ENCODE measurements at places on chromosomes 7 and 10.

DNA sequence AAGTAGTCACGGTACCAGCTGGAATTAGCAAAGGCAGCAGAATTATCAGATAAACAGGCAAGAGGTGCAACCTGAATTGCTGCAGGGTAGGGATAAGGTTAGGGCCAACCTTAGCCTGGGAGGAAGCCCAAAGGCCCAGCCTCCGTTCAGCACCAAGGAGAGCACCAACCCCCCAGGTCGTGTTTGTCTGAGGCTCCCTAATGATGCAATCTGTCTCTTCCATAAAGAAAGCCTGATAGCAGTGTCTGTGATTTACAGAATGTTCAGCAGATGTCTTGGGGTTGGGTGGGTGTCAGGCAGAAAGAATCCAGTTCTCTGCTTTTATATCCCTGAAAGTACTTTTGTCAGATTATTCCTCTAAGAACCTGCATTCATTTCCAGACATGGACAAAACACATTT, 328.4 kb upstream of the AOAH start:
- peak; percentile 55 for DNase-seq

- no peak for DNase-seq
Measured at GRCh38 chr10:112184379-112184778, 814 bp upstream of the GPAM start.

DNA sequence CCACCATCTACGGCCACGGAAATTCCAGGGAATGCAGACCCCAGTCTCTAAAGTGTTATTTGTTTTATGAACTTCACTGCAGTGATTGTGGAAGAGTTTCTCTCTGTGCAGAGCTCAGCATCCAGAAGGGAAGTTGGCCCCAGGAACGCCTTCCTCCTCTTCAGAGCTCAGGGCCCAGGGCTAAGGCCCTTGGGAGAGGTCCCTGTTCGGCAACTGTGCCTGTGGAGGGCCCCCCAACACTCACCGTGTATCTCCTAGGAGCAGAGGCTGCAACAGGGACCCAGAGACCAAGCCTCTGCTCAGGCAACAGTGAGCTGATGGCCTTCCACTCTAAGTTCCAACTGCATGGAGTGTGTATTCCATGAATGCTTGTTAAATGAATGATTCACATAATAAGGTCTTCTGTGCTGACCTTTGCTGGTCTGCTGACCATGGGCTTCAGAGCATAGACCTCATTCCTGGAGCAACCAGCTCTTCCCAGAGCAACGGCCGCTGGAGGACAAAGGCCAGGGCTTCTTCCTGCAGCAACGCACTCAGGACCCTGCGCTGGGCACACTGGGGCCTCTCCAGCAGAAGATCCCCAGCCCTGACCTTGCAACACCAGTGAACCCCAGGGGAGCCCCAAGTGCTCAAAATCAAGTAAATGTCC, 7.7 kb downstream of the DIP2C start:
- no peak for DNase-seq

- no peak for DNase-seq
Measured at GRCh38 chr7:101853684-101854083, 36.3 kb downstream of the CUX1 start.

DNA sequence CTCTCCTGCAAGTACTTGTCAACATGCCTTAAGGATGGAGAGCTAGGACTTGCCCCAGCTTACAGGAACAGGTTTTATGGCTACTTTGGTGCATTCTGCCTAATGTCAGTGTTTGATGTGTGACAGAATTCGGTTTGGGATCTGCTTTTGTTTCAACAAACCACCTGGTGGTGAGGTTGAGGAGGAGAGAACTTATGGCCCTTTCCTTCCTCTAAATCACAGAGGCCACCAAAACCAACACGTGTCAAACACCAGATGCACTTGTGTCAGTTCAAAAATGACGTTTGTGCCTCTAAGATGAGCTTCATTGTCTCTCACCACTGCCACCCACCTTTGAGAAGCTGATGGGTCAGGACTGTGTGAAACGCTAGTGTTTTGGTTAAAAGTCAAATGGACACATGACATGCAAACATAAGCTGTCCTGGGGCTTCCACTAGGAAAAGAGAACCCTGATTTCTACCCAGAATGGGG, 83.9 kb downstream of the OSBPL3 start:
- no peak for DNase-seq

GRCh38 chr10:22438711-22439110, 93.4 kb downstream of the SPAG6 start:
- DNase-seq, result no peak

GRCh38 chr7:88759230-88760135, at the start of gene ZNF804B:
TSS of gene ZNF804B (plus strand) at chr7:88759700. CDS start at chr7:88759977, 277 bp downstream.
- DNase-seq, result peak; percentile 39

DNA sequence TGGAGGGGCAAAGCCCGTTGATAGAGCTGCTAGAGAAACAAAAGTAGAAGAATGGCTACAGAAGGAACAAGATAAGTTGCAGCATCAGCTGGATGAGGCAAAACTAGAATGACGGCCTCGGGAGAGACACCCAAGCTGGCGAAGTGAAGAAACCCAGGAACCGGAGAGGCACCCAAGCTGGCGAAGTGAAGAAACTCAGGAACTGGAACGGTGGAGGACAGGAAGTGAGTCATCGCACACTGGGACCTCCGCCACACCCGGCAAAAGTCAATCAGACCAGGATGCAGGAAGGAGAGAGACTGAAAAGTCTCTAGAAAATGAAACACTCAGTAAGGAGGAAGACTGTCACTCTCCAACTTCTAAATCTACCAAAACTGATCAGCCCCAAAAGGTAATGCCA, 133.0 kb upstream of the NEBL start:
- DNase-seq, result no peak

- peak; percentile 45 for DNase-seq
Measured at GRCh38 chr10:50614444-50615137, 9.2 kb downstream of the SGMS1 start.

DNA sequence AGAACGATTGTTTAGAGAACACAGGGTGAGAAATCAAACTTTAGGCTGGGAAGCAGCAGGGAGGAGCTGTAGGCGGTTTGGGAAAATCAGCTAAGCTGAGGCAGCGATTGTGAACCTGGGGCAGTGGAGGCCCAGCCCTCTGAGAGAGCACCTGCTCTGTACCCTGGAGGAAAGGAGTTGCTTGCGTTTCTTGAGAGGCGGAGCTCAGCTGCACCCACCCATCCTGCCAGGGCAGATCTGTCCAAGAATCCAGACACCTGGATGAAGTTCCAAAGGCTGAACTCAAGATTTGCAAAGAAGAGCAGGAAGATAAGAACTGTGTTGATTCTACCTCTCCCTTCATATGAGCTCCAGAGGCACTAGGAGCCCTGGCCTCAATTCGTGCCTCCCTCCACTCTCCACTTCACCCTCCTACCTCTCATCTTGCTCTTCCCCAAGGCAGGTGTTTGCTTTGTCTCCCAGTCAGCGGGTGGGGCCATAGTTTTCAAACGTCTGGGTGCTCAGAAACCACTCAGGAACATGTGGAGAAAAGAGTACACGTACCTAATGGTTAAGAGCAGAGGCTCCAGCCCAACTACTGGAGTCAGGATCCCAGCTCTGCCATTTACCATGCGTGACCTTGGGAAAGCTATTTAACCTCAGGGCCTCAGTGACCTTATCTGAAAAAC, 21.5 kb upstream of the TMEM213 start:
- DNase-seq, result no peak

GRCh38 chr10:129033790-129034272, 433.2 kb upstream of the MGMT start:
- no peak for DNase-seq

- no peak for DNase-seq
Measured at GRCh38 chr7:151104411-151105235, 18.3 kb downstream of the AGAP3 start.

GRCh38 chr10:11011984-11012383, 5.7 kb upstream of the CELF2 start:
- no peak for DNase-seq

GRCh38 chr10:46291817-46292572, 5.2 kb downstream of the ANTXRL start:
- no peak for DNase-seq

- DNase-seq, result no peak
Measured at GRCh38 chr10:31708046-31708445, 220.6 kb downstream of the ARHGAP12 start.

DNA sequence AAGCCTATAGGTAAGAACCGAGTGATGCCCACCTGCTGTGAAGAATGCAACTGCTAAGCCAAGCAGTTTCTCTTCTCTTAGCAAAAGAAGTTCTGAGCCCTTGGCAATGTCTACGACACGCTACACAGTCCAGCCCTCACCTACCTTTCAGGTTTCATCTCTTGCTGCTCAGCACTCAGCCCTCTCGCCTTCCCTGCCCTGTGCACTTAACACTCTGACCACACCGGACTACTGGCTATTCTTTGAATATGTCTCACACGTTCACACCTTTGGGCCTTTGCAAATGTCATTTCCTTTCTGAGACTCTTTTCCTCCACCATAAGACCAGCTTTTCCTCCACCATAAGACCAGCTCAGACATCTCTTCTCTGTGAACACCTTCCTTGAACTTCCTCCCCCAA, 67.0 kb upstream of the ITGB1 start:
- no peak for DNase-seq

DNA sequence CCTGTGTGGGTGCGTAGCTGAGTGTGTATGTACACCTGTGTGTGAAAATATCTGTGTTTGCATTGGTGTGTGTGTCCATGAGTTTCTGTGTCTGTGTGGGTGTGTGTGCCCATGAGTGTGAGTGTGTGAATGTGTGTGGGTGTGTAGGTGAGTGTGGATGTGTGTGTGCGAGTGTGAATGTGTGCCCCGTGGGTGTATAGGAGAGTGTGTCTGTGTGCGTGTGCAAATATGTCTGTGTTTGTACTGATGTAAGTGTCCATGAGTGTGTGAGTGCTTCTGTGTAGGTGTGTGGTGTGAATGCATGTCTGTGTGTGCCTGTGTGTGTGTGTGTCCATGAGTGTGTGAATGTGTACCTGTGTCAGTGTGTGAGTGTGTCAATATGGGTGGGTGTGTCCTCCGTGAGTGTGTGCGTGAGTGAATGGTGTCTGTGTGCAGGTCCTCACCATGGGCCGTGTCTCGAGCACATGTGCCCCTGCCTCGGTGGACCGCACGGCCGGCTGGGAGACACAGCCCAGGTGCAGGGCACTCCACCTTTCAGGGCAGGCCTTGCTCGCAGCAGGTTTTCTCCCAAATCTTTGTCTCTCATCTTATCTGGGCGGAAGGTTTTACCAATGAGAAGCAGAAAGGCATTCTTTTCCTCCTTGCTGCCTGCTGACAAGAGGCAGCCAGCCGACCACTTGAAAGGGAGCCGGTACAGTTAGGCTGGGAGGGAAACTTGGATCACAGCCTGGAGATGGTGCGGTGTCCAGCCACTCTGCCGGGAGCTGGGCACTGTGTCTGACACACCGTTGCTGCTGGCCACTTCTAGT, 107.1 kb upstream of the FAM20C start:
- no peak for DNase-seq

- no peak for DNase-seq
Measured at GRCh38 chr7:118182593-118183427, 1.2 kb upstream of the LSM8 start.

DNA sequence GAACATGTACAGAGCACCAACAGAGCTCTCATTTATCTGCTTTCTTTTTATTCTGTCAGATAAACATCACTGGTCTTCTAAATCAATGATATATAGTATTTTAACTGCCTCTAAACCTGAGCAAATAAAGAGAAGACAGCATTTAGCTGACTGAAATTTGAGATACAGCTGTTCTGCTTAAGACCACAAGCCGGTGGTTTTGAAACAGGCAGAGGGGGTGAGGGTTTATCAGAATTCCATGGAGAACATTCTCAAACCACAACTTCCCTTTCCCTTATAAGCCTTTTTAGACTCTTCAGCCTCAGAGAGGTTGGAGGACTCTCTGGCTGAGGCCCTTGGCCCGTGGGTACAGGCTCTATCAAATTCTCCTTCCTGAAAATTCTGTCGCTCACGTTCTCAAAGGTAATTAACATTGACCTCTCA, 87.4 kb upstream of the RSU1 start:
- no peak for DNase-seq

- DNase-seq, result no peak
Measured at GRCh38 chr7:28086198-28086597, 94.4 kb downstream of the JAZF1 start.

GRCh38 chr10:102523250-102524029, 19.7 kb downstream of the SUFU start:
- DNase-seq, result no peak

- DNase-seq, result no peak
Measured at GRCh38 chr7:78333530-78334425, 535.2 kb downstream of the PHTF2 start.

DNA sequence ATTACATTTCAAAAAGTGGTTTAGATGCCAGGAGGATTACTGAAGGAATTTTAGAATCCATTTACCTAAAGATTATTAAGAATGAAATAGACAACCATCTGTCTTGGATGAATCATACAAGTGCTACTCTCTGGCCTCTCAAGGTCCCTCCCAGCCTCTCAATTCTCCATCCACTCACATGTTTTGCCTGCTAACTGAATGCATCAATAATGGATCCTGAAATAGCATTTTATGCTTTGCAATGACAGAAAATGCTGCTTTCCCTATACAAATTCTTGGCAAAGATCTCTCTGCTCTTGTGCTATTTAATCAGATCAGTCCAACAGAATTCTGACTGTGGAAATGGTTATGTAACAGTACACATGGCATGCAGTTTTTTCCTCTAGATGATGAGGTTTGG, 68.1 kb downstream of the HBP1 start:
- no peak for DNase-seq

GRCh38 chr10:6247041-6247712, 44.4 kb downstream of the PFKFB3 start:
- DNase-seq, result no peak

DNA sequence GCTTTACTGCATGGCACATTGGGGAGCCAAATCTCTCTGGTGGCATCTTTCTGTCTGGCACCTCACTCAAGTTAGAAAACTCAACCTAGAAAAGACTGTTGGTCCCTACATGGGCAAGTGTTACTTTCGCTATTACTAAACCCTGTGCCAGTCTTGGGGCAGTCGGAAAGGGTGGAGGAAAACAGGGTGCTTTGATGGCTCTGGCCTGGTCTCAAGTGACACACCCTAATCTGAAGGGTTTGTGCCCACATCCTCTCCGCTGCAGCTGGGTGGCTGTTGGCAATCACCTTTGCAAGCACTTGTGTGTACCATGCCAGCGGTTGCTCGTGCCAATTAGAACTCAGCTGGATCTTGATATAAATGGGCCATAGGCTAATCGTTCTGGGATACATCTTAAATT, 159.8 kb upstream of the ITGB1 start:
- no peak for DNase-seq

GRCh38 chr7:98281757-98282606, 496 bp downstream of the BRI3 start:
- DNase-seq, result no peak

DNA sequence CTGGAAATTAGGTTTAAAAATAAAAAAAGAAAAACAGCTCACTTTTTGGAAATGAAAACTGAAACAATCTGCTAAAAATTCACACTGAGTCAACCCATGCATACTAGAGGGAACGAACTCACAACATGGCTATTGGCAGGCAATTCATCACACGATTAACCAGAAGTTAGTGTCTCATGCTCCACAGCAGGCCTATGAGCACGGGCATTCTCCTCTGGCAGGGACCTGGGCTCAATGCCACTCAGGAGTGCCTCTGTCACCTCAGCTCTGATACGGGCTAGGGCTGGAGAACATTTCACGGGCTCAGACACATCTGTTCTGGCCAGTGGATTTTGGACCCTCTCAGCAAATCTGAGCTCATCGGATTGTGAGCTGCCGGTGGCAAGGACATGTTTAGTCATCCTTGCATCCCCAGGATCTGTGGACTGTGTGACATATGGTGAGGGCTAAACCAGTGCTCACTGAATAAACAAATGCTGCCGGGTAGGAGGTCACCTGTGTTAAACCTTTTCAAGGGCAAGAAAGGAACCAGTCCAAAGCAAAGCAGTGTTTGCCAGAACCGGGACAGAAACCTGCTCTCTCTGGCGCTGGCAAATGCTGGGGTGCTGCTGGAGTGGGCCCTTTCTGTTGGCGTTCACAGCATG, 40.1 kb downstream of the POLR3A start:
- no peak for DNase-seq
